MCF 10A (cell line): ENCODE measurements at places on chromosomes 12 and 14.

DNA sequence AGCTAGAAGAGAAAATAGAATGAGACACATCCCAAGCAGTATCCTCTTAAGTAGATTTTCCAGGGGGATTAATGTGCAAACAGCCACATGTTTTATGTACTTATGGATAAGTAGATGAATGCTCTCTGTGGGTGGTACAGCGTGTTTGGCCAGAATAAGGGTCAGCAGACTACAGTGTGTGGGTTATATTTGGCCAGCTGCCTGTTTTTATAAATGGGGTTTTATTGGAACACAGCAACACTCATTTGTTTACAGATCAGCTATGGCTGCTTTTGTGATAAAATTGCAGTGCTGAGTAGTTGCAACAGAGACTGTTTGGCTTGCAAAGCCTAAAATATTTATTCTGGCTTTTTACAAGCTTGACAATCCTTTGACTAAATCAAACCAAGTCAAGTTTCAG lies 780.2 kb upstream of the SEL1L start:
- peak; percentile 1 for DNase-seq

- DNase-seq = no peak
Measured at GRCh38 chr12:15937902-15938301, 26.8 kb downstream of the DERA start.

GRCh38 chr12:88185988-88186387 lies 43.9 kb downstream of the TMTC3 start:
- DNase-seq = peak; percentile 52

GRCh38 chr14:98886982-98887381 lies 385.0 kb downstream of the BCL11B start:
- DNase-seq = peak; percentile 53

GRCh38 chr12:95551305-95551704 lies at the start of gene USP44:
TSS of gene USP44 (minus strand) at chr12:95551476. CDS start at chr12:95534256, 17,220 bp downstream.
- DNase-seq = no peak

DNA sequence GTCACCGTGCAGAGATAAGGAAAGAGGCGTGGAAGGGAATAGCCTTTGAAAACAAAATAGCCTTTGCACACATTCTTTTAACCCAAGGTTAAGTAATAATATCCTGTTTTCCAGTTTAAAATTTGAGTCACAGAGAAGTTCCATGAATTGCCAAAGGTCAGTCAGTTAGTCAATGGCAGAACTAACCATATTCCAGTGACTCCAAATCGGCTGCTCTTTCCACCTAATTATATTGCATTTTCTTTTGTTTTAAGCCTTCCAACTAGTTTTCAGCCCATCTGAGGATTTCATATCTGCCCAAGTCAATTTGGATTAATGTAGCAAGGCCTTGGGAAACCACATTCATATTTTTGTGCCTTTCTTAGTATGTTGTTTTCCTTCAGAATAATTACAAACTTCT lies 373.0 kb downstream of the CCDC91 start:
- DNase-seq = no peak

- DNase-seq = no peak
Measured at GRCh38 chr14:93905623-93906022, 21.5 kb upstream of the FAM181A start.

GRCh38 chr12:107736914-107737313 lies 24.0 kb downstream of the PRDM4 start:
- DNase-seq = no peak

GRCh38 chr12:126156806-126157574 lies 1091.8 kb downstream of the AACS start:
- DNase-seq = no peak

DNA sequence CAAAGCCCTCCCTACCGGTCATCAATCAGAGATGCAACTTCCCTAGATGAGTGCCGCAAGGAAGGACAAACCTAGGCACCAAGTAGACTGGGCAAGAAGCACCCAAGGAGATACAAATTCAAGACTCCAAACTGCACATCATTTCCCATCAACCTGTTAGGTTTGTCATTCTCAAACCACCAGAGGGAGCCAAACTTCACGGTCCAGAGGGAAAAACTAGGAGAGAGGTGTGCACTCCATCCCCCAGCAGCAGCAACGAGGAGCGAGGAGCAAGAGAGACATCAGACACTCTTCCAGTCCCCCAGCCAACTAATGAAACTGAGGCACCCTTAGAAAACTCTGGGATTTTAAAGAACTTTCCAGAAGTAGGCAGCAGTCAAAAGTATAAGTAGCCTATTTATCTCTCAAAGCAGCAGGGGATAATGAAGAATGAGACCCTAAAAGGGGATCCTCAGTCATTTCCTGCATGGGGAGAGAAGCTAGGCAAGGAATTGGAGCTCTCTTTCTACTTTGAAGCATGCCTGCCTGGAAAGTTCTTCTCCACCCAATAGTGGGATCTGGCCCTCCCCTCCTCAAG lies 37.0 kb upstream of the NT5DC3 start:
- peak; percentile 88 for DNase-seq

- no peak for DNase-seq
Measured at GRCh38 chr12:57821474-57822214, 3.1 kb upstream of the AVIL start.

GRCh38 chr12:112891093-112892024 lies 15.4 kb upstream of the OAS1 start:
- DNase-seq = no peak

DNA sequence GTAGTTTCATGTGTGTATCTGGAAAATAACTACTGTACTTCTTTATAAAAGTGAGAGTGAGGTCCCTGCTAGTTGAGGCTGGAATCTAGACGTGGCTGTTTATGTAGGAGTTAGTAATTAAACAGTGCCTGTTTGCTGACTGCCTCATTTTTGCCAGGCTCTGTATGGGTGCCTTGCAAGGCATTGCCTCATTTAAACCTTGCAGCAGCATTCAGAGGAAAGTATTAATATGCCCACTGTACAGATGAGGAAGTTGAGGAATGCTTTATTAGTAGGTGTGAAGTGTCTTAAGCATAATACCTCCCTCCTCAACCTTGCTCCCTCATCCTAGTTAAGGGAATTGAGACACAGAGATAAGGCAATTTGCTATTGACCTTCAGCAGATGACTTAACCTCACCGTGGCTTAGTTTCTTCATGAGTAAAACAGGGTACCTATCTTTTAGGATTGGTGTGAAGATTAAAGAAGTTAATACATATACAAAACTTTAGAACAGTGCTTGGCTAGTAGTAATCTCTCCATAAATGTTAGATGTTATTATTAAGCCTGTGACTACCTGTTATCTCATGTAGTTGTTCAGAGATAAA lies 28.7 kb downstream of the PPM1A start:
- DNase-seq = no peak

DNA sequence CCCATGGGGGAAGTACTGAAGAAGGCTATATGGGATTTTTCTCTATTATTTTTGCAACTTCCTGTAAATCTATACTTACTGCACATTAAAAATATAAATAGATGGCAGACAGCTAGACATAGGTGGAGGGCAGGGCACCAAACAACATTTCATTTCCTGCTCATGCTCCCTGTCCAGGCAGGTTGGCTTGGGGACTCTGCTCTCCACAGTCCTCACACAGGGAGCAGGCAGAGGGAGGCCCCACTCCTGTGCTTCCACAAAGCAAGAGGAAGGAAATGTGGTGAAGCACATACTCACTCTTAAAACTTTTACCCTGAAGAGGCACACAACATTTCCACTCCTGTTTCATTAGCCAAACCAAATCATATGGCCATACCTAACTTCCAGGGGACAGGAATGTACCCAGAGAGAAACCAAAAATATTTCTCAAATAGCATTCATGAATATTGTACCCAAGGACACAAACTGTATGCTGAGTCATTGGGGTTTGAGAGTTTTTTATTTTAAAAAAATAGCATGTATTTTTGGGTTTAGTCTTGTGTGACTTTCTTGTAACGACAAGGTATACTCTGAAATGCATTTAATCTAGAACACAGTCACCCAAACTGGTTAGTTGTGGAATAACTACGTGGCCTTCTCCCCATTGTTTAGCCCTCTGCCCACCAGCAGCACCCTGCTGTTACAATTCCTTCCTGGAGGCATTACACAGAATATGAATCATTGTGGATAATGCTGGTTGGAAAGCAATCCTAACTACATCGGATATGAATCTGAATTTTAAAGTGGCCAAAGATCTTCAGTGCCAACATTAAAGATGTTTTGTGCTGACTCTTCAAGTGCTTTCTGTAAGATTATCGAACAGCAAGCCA lies 40.9 kb downstream of the RTN1 start:
- DNase-seq = peak; percentile 61

DNA sequence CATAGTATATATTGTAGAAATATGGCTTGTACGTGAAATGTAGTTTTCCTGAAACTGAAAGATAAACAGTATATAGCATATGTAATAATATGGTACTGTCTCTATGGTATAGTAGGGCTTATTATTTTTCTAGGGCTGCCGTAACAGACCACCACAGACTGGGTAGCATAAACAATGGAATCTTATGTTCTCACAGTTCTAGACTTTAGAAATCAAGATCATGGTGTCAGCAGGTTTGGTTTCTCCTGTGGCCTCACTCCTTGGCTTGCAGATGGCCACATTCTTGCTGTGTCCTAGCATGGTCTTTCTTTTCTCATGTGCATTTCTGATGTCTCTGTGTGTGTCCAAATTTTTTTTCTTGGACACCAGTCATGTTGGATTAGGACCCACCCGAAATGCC lies 155.8 kb downstream of the TMTC2 start:
- DNase-seq = no peak

DNA sequence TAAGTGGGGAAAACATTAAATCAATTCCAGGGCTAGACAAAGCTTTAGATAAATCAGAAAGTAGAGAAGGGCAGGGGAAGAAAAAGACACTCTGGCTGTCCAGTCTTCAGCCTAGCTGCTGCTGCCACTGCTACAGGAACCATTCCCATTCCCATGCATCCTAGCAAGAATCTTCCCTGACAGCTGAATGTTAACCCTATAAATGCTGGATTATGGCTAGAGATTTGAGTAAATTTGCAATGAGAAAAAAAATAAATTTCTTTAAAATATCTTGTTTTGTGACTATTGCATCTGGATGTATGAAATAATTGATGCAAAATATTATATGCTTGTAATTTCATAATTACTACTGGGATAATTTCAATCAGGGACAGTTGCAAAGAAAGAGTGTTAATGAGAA lies 15.0 kb upstream of the CDKN3 start:
- no peak for DNase-seq

DNA sequence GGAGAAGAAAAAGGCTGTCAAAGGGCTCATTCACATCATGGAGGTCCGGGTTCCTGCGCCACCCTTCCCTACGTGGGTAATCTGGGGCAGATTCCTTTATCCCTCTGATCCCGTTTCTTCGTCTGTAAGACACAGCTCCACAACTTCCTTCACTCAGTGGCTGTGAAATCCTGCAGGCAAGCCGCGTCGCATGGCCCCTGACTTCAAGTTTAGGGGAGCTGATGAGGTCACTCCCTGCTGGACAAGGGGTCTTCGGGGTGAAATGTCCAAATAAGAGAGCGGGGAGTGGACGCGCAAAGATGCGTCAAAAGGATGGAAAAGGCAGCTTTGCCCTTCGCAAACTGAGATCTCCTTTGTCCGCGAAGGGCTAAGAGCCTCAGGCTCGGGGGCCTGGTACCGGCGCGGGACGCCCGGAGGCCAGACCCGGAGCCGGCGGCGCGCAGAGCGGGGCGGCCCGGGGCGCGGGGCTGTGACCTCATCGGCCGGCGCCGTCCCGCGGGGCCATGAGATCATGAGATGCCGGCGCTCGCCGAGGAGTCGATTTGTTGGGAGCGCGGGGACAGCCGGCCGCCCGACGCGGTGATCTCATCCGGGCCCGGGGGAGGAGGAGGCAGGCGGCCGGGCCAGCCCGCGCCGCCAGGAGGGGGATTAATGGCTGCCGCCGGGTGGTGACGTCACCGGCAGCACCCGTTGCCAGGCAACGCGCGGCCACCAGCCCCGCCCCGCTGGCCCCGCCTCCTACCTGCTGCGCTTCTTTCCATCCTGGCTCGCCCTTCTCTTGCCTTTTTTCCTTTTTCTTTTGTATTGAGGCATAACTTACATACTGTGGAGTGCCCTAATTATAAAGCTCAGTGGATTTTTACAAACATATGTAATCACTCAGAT lies 62.1 kb downstream of the HRK start:
- peak; percentile 89 for DNase-seq

DNA sequence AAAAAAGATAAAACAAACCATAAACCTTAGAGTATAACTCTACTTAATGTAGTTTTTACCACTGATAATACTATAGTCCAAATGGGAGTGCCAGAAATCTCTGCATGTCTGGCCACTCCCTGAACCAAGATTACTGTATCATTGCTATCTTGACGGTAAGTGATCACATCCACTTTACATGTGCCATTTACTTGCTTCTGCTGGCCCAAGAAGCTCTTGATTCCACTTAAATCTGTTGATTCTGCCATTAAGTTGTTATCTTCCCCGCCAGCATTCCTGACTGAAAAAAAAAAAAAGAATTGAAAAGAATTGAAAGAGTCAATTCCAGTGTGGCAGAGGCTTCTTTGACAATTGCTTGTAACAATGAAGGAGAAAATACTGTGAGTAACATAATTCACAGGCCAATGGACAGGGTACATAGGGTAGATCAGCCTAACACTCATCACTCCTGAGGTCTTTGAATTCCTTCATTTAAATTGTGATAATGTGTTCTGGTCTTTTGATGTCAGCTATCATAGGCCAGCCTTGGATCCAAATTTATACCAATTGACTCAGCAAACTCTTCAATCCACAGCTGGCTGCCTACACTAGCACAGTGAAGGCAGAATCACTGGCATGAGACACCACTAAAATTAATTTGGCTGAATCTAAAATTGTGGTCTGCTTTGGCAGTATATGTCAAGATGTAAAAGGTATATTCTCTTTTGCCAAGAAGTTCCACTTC lies 665.2 kb upstream of the FLRT2 start:
- DNase-seq = no peak

- no peak for DNase-seq
Measured at GRCh38 chr12:11748903-11749302, 99.4 kb downstream of the ETV6 start.
